Kidney (tissue), 22 donors: ENCODE measurements at places on chromosomes 11 and 22. TPM values are rescaled to one million over a fixed set of nuclear protein-coding genes. Genes with fewer than 3 reads are reported as not detected.

The OR4D5 gene
- not detected for total RNA-seq

The CLMP gene
- 6.8 TPM for total RNA-seq

The OR2AG1 gene
- total RNA-seq = not detected

The PATE1 gene
- not detected for total RNA-seq

The OR52A1 gene
- total RNA-seq = not detected

The TRIM48 gene
- not detected for total RNA-seq
